ENCODE measurements at places on chromosomes 5 and 9. TPM values are rescaled to one million over a fixed set of nuclear protein-coding genes. Genes with fewer than 3 reads are reported as not detected.

DNA sequence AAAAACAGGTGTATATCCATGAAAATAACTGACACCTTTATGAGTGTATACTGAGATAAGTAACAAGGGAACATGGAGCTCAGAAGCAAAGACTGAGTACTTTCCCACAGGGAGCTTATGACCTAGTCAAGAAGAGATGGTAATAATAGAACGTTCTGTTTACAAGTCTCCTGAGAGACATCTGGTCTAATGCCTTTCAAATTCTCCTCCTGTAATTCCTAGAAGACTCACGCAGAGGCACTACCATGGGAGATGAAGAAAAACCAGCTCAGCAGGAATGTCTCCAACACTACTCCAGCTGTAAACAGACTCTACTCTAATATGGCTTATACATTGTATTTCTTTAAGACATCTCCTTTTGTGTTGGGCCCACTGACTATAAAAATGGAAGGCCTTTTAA lies 503.6 kb upstream of the TUSC1 start:
- H3K4me3 ChIP-seq, result no peak overlapping the region
- H3K27ac ChIP-seq, result no peak overlapping the region
- DNase-seq, result no peak
- H3K4me1 ChIP-seq, result no peaks in the 10 kb centered on the region
- no peaks in the 10 kb centered on the region for H3K27me3 ChIP-seq

DNA sequence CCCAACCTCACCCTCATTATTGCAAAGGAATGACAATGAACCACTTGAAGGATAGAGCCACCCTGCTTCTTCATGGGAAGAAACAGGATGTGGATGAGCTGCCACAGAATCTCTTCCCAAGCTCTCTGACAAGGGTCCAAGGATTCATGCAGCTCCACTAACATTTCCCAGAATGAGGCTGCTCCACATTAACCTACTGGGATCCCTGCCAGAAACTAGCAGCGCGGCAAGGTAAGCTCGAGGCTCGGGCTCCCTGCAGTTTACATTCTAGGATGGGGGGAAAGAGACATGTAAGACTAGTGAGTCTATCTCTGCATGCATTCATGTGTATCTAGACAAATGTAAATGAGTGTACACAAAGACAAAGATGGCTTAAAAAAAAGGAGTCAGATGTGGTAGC lies 12.1 kb downstream of the DCAF12 start:
- H3K4me1 ChIP-seq, result peaks cover 12% of the 10 kb centered on the region
- no peak for DNase-seq
- H3K36me3 ChIP-seq, result peaks cover 90% of the 10 kb centered on the region
- H3K4me3 ChIP-seq, result no peak overlapping the region

DNA sequence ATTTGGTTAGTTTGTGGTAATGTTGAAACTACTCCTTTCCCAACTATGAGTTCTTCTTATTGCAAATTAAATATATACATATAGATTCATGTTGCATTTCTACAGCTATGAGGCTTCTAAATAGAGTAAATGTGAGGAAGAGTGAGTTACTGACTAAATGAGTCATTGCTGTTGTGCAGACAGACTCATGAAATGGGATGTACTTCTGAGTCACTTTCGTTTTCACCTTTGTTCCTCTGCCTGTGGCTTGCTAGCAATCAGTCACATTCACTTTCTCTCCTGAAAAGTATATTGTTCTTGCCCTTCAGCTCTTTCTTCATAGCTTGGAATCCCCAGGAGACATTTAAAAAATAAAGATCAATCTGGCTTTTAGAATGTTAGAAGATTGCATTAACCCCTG lies 295.5 kb upstream of the SMC2 start:
- H3K4me1 ChIP-seq, result no peaks in the 10 kb centered on the region
- no peaks in the 10 kb centered on the region for H3K27me3 ChIP-seq
- no peak overlapping the region for H3K27ac ChIP-seq
- DNase-seq, result no peak

DNA sequence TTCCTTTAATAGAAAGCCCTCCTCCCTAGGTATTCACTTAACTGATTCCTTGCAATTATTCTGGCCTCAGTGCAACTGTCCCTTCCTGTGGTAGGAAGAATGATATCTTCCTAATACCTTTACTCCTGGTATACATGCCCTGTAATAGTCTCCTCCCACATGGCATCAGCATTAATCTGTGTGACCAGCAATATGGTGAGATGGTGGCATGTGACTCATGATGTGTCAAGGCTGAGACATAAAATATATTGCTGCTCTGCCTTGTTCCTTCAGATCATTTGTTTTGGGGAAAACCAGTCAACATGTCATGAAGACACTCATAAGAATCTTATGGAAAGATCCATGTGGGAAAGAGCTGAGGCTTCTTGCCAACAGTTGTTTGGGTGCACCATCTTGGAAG lies 149.1 kb upstream of the TRPM3 start:
- H3K4me1 ChIP-seq, result no peaks in the 10 kb centered on the region
- no peaks in the 10 kb centered on the region for H3K27me3 ChIP-seq
- no peaks in the 10 kb centered on the region for H3K36me3 ChIP-seq

DNA sequence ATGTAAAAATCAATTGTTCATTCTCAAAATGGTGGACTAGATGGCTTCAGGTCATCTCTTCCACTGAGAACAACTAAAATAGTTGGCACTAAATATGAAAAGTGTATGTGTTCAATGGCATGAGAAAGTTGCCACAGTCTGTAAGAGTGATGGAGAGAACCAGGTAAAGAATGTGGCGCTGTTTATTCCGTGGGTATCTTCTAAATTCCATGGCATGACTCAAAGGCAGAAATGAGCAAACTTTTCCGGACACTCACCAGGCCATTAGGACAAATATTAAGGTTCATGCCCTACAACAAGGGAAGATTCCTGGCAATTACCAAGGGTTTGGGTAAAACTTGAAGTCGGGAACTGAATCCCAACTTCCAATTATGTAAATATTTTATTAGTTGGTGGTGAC lies 825.4 kb upstream of the CDH6 start:
- no peaks in the 10 kb centered on the region for H3K27me3 ChIP-seq
- H3K4me3 ChIP-seq, result no peak overlapping the region
- no peaks in the 10 kb centered on the region for H3K4me1 ChIP-seq
- no peak overlapping the region for H3K27ac ChIP-seq

DNA sequence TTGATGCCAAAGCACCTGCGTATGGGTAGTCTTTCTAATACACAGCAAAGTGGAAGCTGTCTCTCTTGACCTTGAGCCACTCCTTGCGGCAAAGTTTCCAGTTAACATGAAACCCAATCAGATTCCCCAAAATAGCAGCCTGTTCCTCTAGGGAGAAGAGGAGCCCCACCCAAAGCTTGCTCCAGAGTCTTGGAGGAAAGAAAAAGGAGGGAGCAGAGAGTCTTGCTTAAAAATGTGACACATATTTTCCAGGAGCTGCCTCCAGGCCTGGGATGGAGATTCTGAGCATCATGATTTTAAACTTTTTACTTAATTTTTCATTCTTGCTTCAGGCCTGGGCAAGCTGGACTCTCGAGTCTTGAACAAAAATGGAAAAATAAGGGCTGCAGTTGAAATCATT lies 223.5 kb upstream of the TNC start:
- H3K27ac ChIP-seq, result no peak overlapping the region
- no peak overlapping the region for H3K4me3 ChIP-seq
- H3K4me1 ChIP-seq, result no peaks in the 10 kb centered on the region

DNA sequence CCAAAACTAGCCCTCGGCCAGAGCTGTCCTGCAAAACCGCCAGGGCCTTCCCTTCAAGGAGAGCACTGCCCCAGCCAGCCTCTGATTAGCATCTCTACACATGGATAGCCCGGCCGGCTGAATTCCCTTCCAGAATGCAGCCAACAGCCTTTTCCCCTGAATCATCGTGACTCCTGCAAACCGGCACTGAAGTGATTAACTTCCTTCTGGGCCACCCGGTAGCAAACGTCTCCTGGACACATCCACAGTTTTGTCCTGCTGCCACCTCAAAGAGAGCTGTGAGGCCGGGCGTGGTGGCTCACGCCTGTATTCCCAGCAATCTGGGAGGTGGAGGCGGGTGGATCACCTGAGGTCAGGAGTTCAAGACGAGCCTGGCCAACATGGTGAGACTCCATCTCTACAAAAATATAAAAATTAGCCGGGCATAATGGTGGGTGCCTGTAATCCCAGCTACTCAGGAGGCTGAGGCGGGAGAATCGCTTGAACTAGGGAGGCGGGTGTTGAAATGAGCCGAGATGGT lies 21.1 kb upstream of the EEIG1 start:
- H3K4me3 ChIP-seq, result no peak overlapping the region
- H3K36me3 ChIP-seq, result no peaks in the 10 kb centered on the region
- no peak for DNase-seq
- H3K4me1 ChIP-seq, result peaks cover 6% of the 10 kb centered on the region
- H3K27me3 ChIP-seq, result no peaks in the 10 kb centered on the region

DNA sequence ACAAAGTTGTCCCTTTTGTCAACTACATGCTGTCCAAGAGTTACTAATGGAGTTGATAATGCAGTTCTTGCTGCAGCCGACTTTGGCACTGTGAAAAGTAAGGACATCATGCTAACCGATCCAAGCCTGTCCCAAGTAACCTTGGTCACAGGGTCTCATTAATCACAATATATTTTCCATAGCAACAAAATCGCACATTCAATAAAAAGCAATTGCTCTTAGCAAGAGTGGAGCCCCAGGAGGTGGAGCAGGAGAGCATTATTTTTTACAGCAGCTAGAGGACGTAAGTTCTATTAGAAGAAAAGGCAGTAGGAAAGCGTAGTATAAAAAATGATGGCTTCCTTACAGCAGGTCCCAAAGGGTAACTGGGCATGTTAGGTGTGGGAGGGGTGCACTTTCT lies 570.3 kb downstream of the EBF1 start:
- H3K27me3 ChIP-seq, result no peaks in the 10 kb centered on the region
- H3K4me1 ChIP-seq, result peaks cover 4% of the 10 kb centered on the region
- DNase-seq, result no peak
- H3K27ac ChIP-seq, result no peak overlapping the region
- no peaks in the 10 kb centered on the region for H3K36me3 ChIP-seq

DNA sequence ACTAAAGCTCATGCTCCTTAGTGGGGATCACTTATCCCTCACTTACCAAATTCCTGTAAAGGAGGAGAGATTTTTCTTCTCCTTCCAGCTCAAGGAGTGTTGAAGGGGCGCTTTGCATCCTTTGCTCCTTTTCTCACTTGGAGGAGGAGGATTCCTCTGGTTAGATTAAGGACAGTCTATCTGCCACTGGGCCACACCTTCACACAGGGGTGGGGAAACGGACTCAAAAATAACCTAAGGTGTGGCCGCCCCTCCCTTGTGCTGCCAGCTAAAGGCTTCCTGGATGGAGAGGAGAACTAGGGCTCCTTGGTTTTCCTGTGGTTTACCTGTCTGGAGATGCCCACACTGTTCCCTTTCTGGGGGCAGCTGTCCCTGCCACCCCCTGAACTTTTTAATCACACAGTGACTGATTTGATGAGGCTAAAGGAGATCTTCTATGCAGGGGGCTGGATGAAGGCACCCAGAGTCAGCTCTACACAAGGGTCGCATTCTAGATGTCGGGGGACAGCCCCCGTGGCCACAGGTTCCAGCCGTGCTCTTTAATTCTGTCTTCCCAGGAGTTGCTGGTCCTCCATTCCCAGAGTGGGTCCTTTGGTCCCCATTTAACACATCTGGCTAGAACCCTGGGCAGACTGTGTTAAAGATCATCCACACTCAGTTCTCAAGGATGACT lies 14.4 kb downstream of the GLRX start:
- H3K4me3 ChIP-seq, result peak overlapping the region; percentile 7
- peaks cover 47% of the 10 kb centered on the region for H3K4me1 ChIP-seq
- no peak for DNase-seq
- H3K27me3 ChIP-seq, result no peaks in the 10 kb centered on the region

- peak overlapping the region; percentile 29 for H3K27ac ChIP-seq
- DNase-seq, result no peak
- H3K4me3 ChIP-seq, result no peak overlapping the region
- H3K36me3 ChIP-seq, result no peaks in the 10 kb centered on the region
Observed at GRCh38 chr5:40570408-40571129, 109.1 kb upstream of the PTGER4 start.

DNA sequence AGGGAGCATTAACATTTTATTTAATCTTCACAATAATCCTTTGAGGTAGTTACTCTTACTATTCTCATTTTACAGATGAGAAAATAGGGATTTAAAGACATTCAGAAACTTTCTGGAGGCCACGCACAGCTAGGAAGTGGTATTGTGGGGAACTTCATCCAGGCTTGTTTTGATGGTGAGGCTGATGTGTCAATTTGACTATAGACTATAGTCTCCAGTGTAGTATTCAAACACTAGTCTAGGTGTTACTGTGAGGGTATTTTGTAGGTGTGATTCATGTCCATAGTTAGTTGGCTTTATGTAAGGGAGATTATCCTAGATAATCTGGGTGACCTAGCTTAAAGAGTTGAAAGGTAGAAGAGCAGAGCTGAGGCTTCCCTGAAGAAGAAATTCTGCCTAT lies 54.1 kb upstream of the ELL2 start:
- DNase-seq, result no peak
- no peaks in the 10 kb centered on the region for H3K27me3 ChIP-seq
- H3K27ac ChIP-seq, result no peak overlapping the region
- H3K36me3 ChIP-seq, result no peaks in the 10 kb centered on the region
- no peak overlapping the region for H3K4me3 ChIP-seq

Gene HRCT1
- 13.9 TPM for polyA plus RNA-seq

Gene DNAI1
- polyA plus RNA-seq, result not detected

Gene CDKN2B-AS1
- not detected for polyA plus RNA-seq

Gene PCDH12
- 3.6 TPM for polyA plus RNA-seq

Gene CDKN2A
- polyA plus RNA-seq, result 1.1 TPM

Gene PCDHAC1
- not detected for polyA plus RNA-seq
